ENCODE measurements at places on chromosomes 6 and 20.

- DNase-seq = no peak
These were observed 44.2 kb downstream of the NOX3 start for GRCh38 chr6:155411154-155412052.

DNA sequence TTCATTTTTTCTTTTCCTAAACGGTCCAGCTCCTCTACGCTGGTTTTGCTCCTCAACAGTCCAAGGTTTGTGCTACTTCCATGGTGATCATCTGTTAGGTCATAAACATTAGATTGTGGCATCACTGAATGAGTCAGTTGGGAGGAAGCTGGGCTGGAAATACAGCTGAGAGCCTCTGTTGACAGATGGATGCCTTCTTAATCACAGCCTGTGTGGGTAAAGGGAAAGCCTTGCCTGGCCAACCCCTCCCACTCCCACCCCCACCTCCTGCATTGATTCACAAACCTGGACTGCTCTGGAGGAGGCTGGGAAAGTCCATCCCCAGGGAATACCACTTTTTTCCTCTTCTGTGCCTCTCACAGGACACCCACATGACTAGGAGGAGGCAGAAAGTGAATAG lies 180.6 kb upstream of the CCN2 start:
- DNase-seq = no peak

- DNase-seq = no peak
These were observed 245.8 kb upstream of the JAG1 start for GRCh38 chr20:10919396-10920140.

- DNase-seq = no peak
These were observed 17.8 kb upstream of the DCBLD1 start for GRCh38 chr6:117464700-117465099.

DNA sequence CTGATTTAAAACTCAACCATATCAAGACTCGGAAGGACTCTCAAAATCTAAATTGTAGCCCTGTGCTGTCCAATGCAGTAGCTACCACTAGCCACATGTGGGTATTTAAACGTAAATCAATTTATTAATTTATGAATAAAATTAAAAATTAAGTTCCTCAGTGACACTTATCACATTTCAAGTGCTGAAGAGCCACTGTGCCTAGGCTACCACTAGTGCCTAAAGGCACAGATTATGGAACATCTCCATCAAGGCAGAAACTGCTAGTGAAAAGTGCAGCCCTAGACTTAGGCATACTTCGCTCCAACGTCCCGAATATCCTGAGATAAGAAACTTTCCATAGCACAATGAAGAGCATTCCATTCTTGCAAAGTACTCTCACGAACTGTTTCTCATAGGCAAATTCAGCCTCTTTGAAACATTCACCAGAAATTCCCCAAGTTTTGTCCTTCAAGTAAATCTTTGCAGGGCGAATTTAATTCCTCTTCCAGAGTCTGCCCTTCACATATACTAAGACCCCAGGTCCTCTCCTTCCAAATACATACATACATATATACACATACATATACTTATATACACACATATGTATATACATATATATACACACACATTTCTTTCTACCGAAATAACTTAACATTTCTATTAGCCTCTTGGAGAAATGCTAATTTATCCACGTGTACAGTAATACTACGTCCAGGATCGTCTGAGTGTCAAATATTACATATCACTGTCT lies 1.3 kb downstream of the SUPT3H start:
- DNase-seq = no peak

DNA sequence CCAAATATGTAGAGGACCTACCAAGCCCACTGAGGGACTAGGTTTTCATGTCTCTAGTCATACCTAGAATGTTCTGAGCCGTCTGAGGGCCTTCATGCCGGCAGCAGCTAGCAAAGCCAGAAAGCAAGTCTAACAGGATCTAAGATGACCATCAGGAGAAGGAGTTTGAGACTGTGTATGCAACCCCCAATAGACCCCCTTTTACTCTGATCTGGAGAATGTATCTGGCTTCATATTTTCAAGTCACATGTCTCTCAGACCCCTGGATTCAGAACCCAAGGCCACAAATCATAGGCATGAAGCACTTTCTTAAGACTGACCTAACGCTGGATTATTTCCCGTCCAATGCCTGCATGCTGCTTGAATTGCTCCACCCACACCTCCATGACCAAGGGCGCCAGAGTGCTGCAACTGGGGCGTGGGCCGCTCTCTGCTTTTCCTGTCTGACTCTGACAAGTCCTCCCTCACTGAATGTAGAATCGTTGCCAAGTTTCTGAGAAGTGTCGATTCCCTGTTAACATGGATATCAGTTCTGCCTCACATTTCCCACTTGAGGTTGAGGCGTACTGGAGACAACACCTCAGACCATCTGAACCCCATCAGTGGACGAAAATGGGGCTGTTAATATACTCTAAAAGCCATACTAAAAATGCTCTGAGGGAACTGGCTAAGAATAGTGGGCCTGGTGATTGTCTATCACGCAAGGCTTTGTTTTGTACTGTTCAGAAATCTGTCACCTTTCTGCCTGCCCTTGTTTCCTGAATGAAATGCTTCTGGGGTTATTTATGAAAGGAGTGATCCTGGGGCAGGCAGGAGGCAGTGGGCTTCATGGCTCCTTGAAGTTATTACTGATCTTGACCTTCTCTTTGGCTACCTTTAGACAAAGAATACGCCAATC lies 23.9 kb upstream of the ASXL1 start:
- DNase-seq = no peak

DNA sequence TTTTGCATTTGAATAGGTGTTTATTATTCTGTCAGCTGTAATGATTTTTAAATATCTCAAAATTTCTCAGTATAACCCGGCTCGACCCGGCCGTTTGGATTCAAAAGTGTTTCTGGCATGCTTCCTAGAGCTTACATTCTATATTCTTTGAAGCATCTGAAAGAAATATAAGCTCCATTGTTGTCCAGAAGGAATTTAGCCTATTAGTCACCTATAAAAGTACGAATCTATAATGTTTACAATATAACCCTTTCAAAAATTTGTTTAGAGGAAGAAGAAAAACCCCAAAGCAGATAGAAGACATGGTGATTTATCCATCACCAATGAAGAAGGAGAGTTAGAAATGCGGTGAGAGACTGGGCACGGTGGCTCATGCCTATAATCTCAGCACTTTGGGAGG lies 22.3 kb upstream of the HECA start:
- no peak for DNase-seq

GRCh38 chr6:56245903-56246351 lies 1.5 kb downstream of the COL21A1 start:
- DNase-seq = no peak

GRCh38 chr6:40011844-40012243 lies 77.6 kb upstream of the MOCS1 start:
- no peak for DNase-seq

- no peak for DNase-seq
These were observed 131.3 kb upstream of the OGFRL1 start for GRCh38 chr6:71157345-71157744.

- DNase-seq = no peak
These were observed 424.5 kb downstream of the PREX1 start for GRCh38 chr20:48403167-48403761.

GRCh38 chr20:33257237-33257636 lies 21.4 kb downstream of the BPIFA1 start:
- no peak for DNase-seq

DNA sequence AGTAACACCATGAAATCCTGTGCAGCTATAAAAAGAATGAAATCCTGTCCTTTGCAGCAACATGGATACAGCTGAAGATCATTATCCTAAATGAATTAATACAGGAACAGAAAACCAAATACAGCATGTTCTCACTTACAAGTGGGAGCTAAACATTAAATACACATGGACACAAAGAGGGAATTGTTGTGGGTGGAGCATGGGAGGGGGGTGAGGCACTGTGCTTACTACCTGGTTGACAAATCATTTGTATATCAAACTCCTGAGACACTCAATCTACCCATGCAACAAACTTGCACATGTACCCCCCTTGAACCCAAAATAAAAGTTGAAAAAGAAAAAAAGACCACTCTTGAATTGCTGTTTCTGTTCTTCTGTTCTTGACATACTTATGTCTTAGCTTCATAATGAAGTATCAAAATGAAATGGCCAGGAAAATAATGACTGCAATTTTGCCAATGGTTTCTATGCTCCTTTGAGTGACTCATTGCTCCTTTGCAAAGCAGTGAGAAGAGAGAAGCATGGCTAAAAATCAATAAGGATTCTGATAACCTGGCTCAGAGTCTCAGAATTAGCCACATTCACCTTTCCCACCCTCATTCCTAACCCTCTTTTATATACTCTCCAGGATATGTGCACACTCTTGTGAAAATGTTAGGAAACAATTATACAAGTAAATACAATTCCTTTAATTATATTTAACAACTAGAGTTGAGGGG lies 71.0 kb downstream of the CYP39A1 start:
- DNase-seq = no peak

- no peak for DNase-seq
These were observed 131.7 kb downstream of the PXDC1 start for GRCh38 chr6:3619800-3620199.

DNA sequence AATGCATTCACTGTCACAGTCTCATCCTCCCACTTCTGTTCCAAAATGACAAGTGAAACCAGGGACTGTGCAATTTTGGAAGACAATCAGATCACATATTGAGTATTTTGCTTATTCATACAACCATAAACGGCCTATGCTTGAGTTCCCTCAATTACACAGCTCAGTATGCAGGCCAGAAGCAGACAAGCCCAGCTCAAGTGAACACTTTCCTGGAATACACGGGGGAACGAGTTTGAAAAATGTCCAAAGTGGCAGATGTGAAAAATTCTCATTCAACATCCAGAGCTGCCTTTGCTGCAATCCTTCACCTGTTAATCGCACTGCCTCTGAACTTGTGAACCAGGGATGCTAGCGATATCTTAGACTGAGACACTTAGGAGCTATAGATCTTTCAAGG lies 190.2 kb downstream of the COL9A1 start:
- DNase-seq = no peak

- no peak for DNase-seq
These were observed 14.1 kb downstream of the SYNDIG1 start for GRCh38 chr20:24483435-24484080.

GRCh38 chr6:13065581-13065980 lies 262.8 kb downstream of the TBC1D7 start:
- DNase-seq = no peak

GRCh38 chr6:40543776-40544175 lies 43.4 kb downstream of the LRFN2 start:
- DNase-seq = no peak

DNA sequence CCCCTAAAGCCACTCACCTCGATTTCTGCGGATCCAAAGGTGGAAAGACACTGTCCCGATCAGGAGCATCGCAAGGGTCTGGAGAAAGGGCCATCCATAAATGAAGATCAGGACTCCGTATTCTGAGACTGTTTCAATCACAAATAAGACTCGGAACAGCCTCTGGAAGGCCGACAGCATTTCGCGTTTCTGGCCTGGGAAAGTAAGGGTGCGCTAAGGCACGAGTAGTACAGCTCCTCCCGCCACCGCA lies 44.6 kb downstream of the DPPA5 start:
- no peak for DNase-seq

DNA sequence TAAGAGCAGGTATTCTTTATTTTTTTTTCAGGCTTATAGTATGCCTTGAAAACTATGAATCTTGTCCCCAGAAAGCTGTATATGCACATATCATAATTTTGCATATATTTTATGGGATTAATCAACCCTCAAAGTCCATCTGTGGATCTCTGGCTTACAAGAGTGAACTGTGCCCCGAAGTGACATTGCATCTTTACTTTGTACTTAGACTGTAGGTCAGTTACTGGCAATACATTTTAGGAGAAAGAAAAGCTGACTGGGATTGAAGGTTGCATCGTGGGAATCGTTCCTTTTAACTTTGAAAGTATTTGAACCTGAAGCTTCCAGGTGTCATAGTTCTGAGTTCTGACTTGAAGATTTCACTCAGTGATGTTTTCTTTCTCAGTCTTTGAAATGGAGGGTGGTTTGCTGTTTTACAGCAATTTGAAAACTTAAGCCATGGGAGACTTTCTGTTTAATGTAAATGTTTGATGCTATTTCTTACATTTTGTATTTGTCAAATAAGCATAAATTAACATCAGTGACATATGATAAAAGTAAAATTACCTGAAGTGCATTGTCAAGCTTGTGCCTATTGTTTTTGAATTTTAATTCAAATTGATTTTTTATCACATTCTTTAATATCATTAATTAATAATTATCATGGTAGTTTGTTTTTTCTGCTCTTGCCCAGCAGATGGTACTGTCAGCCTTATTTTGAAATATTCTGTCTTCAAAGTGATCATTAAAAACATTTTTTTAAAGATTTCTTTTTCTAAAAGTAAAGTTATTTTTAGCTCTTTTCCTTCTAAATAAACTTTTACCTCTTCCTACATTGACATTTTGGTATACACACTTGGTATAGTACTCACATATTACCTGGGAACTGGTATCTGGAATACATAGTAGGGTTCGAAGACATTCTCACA lies 29.0 kb downstream of the L3MBTL3 start:
- peak; percentile 53 for DNase-seq

DNA sequence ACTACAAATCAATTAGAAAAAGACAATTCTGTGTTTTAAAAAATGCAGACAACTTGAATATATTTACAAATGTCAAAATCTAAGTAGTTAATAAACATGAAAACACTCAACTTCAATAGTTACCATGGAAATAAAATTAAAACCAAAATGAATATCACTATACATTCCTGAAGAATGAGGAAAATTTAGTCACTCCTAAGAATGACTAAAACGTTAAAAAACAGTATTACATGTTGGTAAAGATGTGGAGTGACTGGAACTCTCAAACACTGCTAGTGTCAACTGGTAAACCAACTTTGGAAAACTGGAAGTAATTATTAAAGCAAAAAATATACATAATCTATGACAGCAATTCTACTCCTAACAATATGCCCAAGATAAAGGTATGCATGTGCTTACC lies 36.3 kb downstream of the AHI1 start:
- no peak for DNase-seq

- no peak for DNase-seq
These were observed 107.1 kb downstream of the COL12A1 start for GRCh38 chr6:75098709-75099108.
